ENCODE measurements at places on chromosomes 5 and 9. TPM values are rescaled to one million over a fixed set of nuclear protein-coding genes. Genes with fewer than 3 reads are reported as not detected.
A peak's percentile ranks its signal among the peaks of the same experiment; 100 is the strongest.

GRCh38 chr9:7123743-7124142 lies 366.0 kb downstream of the KDM4C start:
- no peak overlapping the region for H3K27ac ChIP-seq
- no peaks in the 10 kb centered on the region for H3K27me3 ChIP-seq
- H3K4me1 ChIP-seq, result no peaks in the 10 kb centered on the region
- H3K36me3 ChIP-seq, result no peaks in the 10 kb centered on the region
- no peak for DNase-seq
- no peak overlapping the region for H3K4me3 ChIP-seq

- no peaks in the 10 kb centered on the region for H3K4me1 ChIP-seq
- H3K27ac ChIP-seq, result no peak overlapping the region
- no peak overlapping the region for H3K4me3 ChIP-seq
Measured at GRCh38 chr5:115895821-115896220, 54.1 kb downstream of the AP3S1 start.

- H3K4me1 ChIP-seq, result peaks cover 7% of the 10 kb centered on the region
- DNase-seq, result no peak
- H3K4me3 ChIP-seq, result no peak overlapping the region
- no peaks in the 10 kb centered on the region for H3K36me3 ChIP-seq
Measured at GRCh38 chr5:177432143-177432838, 5.8 kb downstream of the GRK6 start.

DNA sequence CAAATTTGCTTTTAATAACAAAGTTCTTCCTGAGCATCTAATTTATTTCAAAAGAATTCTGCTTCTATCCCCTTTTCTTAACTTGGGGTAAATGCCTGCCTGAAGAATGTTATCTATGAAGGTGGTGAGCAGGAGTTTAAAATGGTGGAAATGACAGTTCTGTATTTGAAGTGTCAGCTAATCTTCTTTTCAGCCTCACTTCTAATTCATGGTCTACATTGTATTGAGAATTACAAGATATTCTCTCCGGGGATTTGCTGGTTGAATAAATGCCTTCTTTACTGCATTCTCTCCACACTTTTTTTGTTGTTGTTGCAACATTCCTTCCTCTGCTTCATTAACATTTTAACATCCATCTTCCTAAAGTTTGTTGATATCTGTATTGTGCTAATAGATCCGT lies 143.1 kb upstream of the GRIN3A start:
- H3K36me3 ChIP-seq, result no peaks in the 10 kb centered on the region
- no peaks in the 10 kb centered on the region for H3K27me3 ChIP-seq
- no peak for DNase-seq
- H3K27ac ChIP-seq, result no peak overlapping the region
- H3K4me3 ChIP-seq, result no peak overlapping the region

DNA sequence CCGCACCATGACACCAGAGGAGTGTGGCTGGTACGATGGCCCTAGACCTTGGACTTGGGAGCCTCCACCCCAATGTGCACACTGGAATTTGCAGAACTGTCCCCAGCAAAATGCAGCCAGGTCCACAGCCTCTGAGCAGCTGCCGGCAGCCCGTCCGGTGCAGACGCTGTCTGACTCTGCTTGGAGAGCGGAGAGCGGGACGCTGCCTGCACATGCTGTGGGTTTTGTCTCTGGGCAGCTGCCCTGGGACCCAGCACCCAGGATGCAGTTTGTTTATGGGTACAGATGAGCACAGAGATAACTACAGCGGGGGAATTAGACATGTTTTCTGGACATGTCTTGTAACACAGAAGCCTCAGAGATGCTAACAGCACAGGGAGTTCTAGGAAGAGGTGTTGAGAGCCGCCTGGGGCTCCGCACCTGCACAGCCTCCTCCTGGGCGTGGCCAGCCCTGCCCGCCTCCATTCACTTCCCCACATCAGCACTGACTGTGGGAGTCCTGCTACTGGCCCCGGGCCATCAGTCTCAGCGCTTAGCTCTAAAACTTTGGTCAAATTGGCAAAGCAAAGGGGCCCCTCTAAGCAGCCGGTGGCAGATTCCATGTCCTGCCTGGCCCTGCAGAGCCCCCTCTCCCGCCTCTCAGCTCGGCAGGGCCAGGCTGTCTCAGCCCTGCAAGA lies 159.6 kb downstream of the IRX2 start:
- peak; percentile 11 for DNase-seq
- no peaks in the 10 kb centered on the region for H3K36me3 ChIP-seq
- no peak overlapping the region for H3K27ac ChIP-seq
- no peaks in the 10 kb centered on the region for H3K27me3 ChIP-seq

DNA sequence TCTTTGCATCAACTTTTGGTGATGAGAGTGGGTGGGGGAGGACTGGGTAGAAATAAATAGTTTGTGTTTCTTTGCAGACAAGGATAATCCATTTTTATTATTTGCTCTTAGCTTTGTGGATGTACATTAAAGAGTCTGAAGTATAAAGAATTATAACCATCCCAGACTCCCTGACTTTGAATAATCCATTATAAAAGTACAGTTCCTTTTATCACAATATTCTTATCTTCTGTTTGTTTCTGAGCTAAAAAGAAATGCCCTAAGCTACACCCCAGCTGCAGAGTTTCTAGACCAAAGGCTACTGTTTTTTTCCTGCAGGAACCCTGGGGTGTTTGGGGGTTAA lies 77.9 kb downstream of the NDFIP1 start:
- H3K27me3 ChIP-seq, result no peaks in the 10 kb centered on the region
- H3K27ac ChIP-seq, result no peak overlapping the region
- H3K4me1 ChIP-seq, result peaks cover 12% of the 10 kb centered on the region

DNA sequence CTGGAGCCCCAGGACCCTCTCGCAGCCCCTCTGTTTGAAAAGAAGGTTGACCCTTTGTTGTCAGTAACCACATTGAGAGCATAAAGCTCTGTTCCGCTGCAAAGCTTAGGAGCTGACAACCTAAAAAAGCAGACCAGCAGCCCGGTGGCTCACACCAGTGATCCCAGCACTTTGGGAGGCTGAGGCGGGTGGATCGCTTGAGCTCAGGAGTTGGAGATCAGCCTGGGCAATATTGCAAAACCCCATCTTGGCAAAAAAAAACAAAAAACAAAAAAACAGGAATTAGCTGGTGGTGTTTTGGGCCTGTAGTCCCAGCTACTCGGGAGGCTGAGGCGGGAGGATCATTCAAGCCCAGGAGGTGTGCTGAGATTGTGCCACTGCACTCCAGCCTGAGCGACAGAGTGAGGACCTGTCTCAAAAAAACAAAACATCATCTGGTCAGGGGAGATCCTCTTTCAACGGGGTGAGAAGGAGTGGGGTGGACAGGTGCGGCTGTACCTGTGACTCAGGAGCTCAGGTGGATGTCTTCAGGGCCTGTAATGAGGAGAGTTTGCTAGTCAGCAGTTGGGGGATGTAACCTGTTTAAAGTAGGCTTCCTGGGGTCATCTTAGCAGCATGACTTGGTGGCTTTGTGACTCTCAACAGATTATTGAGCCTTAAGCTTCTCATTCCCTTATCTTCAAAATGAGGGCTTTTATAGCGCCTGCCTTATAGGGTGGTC lies 694 bp upstream of the REEP2 start:
- peaks cover 8% of the 10 kb centered on the region for H3K36me3 ChIP-seq
- no peak overlapping the region for H3K27ac ChIP-seq
- DNase-seq, result peak; percentile 33
- H3K27me3 ChIP-seq, result no peaks in the 10 kb centered on the region
- H3K4me3 ChIP-seq, result peak overlapping the region; percentile 76
- H3K4me1 ChIP-seq, result peaks cover 27% of the 10 kb centered on the region

GRCh38 chr5:130138406-130139045 lies 234.3 kb downstream of the CHSY3 start:
- no peak for DNase-seq
- no peaks in the 10 kb centered on the region for H3K4me1 ChIP-seq
- H3K27ac ChIP-seq, result no peak overlapping the region

DNA sequence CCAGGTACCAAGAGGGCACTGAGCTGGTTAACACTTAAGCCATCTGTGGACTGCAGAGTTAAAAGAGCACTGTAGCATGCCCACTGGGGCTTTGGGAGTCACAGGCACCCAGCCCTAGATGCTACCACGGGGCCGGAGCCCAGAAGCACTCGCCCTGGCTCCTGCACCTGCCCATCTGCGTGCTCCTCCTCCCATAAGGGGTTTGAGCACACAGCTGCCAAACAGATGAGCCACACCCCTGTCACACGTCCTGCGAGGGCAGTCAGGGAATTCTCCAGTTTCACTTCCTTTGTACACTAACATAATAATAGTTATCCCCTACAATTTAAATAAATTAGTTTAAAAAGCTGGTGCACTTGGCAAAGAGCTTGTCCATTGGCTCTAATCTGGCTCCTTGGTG lies 4.5 kb upstream of the PCA3 start:
- no peak overlapping the region for H3K27ac ChIP-seq
- H3K27me3 ChIP-seq, result no peaks in the 10 kb centered on the region
- H3K4me3 ChIP-seq, result no peak overlapping the region
- H3K4me1 ChIP-seq, result peaks cover 2% of the 10 kb centered on the region

DNA sequence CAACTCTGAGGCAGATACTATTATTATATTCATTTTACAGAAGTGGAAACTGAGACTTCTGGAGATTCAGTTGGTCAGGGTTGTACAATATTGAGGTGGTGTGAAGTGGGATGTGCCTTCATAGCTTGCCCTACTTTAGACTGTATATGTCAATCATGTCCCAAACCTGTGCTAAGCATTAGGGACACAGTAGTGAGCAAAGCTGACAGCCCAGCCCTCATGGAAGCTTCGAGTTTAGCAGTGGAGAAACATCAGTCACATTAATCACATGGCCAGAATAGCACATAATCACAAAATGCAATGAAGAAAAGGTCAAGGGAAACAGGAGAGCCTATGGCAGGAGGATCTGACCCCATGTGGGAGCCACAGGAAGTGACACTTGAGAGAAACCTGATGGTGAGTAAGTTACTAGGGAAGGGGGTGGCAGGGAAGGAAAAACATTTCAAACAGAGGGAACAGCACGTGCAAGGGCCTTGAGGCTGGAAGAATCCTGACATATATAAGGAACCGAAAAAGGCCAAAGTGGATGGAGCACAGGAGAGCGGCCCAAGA lies 20.5 kb upstream of the RALGPS1 start:
- no peaks in the 10 kb centered on the region for H3K27me3 ChIP-seq
- no peak for DNase-seq
- H3K36me3 ChIP-seq, result no peaks in the 10 kb centered on the region
- no peak overlapping the region for H3K27ac ChIP-seq

DNA sequence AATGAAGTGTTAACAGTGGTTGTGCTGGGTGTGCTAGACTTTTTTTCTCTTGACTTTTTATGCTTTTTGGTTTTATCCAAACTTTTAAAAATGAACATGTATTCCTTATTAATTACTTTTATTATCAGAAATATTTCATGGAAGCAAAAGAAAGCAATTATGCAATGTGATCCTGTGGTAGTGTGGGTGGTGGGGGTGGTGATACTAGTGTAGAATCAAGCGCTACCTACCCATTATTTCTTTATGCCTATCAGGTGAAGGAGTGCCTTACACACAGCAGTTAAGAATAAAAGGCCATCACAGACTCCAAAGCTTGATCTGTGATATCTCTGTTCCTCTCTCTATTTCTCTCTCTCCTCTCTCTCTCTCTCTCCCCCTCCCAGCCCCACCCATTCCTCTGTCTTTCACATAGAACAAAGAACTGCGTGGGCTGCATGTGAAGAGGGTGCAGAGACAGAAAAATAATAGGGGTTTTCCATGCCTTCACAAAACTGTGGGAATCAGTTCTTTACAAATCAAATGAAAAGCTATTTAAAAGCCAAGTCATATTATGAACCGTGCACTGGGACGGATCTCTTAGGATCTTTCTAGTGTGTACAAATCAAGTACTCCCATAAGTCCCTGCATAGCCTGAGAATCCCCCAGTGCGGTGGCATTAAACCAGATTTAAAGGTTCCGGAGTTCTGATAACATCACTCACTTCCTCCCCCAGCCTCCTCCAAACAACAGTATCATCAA lies 351.2 kb downstream of the RAB3C start:
- DNase-seq, result no peak
- H3K27me3 ChIP-seq, result peaks cover 18% of the 10 kb centered on the region
- H3K4me1 ChIP-seq, result no peaks in the 10 kb centered on the region
- H3K4me3 ChIP-seq, result no peak overlapping the region
- H3K36me3 ChIP-seq, result no peaks in the 10 kb centered on the region

GRCh38 chr5:61346511-61346910 lies 14.5 kb downstream of the ZSWIM6 start:
- H3K27ac ChIP-seq, result no peak overlapping the region
- peaks cover 4% of the 10 kb centered on the region for H3K4me1 ChIP-seq
- H3K27me3 ChIP-seq, result no peaks in the 10 kb centered on the region
- DNase-seq, result no peak
- no peaks in the 10 kb centered on the region for H3K36me3 ChIP-seq
- H3K4me3 ChIP-seq, result no peak overlapping the region

DNA sequence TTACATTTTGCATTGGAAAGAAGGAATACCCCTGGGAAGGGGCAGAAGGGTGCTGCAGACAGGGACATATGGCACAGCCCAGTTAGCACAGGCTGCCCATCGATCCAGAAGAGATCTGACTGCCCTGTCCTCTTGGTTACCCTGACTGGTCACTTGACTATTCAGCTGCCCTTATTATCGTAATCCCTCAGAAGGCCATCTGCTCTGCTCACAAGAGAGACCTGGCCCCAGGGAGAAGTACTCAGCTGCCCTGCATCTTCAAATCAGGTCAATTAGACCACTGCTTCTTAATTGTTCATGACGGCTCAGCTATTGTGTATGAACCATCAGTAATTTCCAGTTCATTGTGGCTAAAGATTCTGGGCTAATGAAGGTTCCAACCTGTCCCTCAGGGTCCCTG lies 345.0 kb downstream of the TLE1 start:
- no peaks in the 10 kb centered on the region for H3K36me3 ChIP-seq
- H3K4me3 ChIP-seq, result no peak overlapping the region
- H3K27me3 ChIP-seq, result no peaks in the 10 kb centered on the region
- peaks cover 9% of the 10 kb centered on the region for H3K4me1 ChIP-seq
- peak overlapping the region; percentile 60 for H3K27ac ChIP-seq

GRCh38 chr5:100772006-100772405 lies 131.1 kb downstream of the ST8SIA4 start:
- H3K27me3 ChIP-seq, result no peaks in the 10 kb centered on the region
- H3K4me3 ChIP-seq, result peak overlapping the region; percentile 11
- peaks cover 29% of the 10 kb centered on the region for H3K4me1 ChIP-seq
- no peak for DNase-seq

NMUR2 gene
- total RNA-seq, result not detected

SEPTIN8 gene
- 50.1 TPM for total RNA-seq

CDKN2A gene
- total RNA-seq, result not detected

IFNB1 gene
- total RNA-seq, result not detected

DDX31 gene
- 25.7 TPM for total RNA-seq

PLAC8L1 gene
- not detected for total RNA-seq

PIP5K1B gene
- 1.3 TPM for total RNA-seq
